ENCODE measurements at places on chromosomes 2 and 18.

DNA sequence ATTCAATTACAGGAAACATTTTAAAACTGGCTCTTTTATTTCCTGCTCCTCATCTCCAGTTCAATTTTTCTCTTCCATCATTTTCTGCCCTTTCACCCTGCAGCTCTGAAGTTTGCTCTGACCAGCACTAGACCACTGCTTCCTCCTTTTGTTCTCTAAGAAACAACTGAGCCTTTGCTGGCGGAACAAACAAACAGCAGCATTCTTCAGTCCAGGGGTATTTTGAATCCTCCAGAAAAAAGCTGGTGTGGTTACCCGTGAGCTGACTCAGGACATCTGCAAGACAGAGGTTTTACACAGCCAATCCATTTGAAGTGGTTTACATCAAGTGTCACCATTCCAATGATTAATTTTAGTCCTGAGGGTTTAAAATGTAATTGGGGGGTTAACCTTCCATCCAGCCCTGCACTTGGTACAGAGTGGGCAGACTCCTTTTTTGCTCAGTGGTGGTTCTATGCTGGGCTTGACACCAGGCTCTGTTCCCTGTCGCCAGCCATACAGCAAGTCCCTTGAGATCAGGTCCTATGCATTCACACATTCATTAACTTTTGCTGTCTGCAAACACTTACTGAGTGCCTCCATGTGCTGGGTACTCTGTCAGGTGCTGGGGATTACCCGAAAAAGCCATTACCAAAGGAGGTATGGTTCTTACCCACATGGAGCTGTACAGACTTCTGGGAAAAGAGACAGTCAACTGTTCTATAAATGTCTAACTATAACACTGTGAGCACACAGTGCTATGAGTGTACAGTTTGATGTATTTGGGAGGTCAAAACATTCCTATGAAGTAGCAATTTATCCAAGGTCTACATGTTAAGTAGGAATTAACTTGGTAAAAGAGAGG is 909.4 kb upstream of the GYPC start:
- DNase-seq: no peak

DNA sequence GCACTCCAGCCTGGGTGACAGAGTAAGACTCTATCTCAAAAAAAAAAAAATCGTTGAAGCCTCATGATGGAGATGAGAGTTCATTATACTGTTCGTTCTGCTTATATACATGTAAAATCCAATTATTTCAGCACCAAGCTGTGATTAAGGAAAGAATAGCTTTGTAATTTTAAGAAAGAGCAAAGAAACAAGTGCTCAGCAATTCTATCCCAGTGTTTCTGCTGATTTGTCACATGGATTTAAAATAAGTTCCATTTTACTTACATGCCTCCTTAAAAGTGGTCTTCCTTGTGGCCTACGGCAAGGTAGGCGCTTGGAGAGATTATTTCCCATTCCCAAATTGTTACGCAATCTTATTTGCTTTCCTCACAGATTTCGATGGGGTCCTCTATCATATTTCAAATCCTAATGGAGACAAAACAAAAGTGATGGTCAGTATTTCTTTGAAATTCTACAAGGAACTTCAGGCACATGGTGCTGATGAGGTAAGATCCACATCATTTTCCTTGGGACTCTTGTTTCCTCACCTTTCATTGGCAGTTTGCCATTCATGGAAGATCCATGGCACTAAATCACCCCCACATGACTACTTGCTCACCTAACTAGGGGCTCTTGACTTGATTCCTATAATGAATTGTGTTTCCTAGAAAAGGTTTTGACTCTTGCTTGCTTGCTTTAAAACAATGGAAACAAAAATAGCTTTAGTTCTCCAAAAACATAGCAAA is 11.5 kb downstream of the ARPC2 start:
- DNase-seq: no peak

DNA sequence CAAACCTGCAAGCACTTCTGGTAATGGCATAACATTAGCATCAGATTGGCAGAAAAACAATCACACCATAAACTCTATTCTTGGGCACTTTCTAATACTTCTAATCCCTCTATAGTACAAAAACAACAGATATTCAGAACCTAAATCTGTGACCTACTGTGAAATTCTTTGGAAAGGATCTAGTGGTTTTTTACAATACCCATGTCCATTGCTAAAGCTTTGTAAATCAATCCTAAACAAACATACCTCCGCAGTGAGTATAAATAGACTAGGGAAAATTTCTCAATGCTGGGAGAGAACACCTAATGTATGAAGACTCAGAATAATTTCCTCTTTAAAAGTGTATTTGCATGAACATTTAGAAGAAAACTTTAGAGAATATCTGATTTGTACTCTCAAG is 1098.5 kb upstream of the DDX18 start:
- DNase-seq: no peak

DNA sequence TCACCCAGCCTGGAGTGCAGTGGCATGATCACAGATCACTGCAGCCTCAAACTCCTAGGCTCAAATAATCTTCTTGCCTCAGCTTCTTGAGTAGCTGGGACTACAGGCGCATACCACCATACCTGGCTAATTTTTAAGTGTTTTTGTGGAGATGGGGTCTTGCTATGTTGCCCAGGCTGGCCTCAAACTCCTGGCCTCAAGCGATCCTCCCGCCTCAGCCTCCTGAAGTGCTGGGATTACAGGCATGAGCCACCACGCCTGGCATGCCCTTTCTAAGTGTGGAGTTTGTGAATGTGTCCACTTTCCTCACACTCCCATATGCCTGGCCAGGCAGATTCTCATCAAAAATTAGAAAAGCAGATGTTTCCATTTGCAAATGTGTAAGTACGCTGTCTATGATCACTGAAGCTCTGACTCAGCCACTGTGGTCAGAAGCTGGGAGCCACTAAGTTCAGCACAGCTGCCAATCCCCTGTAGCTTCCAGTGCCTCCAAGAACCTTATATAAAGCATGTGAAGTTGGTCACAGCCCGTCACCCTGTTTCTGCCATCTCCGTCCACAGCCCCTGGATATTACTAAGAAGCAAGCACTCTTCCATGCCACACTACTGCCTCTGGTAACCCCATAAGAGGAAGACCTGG is 155.4 kb downstream of the FAM210A start:
- no peak for DNase-seq

DNA sequence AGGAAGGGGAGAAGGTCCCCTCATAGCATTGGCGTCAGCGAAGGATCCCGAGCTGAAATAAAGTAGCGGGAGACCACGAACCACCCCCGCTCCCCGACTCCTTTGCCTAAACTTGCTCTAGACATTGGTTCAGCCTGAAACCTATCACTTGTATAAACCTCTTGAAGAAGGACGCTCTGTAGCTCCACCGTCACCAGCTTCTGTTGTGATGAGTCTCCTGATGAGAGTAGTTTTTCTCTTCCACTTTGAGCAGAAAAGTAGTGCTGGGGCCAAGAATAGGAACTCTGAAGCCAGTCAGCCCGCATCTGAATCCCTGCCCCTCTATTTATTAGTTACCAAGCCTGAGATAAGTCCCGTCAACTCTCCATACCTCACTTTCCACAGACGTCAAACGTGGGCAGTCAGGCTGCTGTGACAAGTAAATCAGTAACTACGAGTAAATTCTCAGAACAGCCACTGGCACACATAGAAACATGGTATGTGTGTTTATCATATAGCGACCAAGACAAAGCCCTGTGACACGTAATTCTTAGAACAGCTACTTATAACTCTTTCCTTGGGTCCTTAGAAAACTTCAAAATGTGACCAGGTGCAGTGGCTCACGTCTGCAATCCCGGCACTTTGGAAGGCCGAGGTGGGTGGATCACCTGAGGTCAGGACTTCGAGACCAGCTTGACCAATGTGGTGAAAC is 61.7 kb downstream of the CD226 start:
- DNase-seq: no peak

GRCh38 chr2:229980431-229981184 is 58.3 kb downstream of the FBXO36 start:
- DNase-seq: no peak

DNA sequence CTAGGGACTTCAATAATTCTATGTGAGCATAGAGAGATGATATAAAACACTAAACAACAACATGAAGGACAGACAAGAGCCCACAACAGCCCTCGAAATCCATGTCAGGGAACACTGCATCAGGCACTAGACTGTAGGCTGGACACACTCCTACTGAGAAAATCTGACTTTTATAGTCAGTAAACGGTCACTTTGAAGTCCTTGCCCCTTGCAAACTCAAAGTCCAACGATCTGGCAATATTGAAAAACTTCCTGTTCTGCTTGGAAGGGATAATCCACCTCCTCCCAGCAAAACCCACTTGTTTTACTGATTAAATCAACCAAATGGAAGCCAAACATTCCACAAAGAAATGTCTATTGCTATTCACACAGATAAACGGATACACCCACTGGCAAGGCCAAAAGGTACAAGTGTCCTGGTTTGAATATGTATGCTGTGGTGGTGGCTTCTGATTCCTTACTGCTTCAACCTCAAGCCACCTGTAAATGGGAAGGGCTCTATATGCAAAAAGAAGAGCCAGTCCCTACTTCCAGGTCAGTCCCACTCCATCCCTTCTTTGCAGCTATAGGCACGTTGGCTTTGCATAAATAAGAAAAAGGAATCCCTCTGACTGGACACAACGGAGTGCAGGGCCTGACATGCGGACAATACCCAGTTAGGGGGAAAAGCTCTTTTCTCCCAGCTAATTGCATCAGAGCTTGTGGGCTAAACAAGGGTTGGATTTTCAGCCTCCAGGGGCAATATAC is 56.6 kb downstream of the STK39 start:
- DNase-seq: no peak

DNA sequence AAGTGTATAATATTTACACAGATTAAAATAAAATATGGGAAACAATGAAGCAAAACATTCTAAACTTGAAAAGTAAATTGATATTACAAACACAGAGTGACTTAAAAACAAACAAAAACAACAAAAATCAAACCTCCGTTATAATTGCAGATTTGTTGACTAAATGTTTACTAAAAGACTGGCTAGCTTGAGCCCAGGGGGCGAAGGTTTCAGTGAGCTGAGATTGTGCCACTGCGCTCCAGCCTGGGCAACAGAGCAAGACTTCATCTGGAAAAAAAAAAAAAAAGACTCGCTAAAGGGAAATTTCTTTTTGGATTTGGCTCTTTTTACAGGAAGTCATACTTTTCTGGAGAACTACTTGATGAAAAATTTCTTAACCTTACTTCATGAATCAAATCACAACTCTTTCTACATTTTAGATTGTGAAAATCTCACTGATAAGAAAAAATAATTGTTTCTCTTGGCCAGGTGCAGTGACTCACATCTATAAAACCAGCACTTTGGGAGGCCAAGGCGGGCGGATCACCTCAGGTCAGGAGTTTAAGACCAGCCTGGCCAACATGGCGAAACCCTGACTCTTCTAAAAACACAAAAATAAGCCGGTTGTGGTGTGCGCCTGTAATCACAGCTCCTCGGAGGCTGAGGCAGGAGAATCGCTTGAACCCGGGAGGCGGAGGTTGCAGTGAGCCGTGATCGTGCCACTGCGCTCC is 9.7 kb downstream of the TFPI start:
- no peak for DNase-seq

DNA sequence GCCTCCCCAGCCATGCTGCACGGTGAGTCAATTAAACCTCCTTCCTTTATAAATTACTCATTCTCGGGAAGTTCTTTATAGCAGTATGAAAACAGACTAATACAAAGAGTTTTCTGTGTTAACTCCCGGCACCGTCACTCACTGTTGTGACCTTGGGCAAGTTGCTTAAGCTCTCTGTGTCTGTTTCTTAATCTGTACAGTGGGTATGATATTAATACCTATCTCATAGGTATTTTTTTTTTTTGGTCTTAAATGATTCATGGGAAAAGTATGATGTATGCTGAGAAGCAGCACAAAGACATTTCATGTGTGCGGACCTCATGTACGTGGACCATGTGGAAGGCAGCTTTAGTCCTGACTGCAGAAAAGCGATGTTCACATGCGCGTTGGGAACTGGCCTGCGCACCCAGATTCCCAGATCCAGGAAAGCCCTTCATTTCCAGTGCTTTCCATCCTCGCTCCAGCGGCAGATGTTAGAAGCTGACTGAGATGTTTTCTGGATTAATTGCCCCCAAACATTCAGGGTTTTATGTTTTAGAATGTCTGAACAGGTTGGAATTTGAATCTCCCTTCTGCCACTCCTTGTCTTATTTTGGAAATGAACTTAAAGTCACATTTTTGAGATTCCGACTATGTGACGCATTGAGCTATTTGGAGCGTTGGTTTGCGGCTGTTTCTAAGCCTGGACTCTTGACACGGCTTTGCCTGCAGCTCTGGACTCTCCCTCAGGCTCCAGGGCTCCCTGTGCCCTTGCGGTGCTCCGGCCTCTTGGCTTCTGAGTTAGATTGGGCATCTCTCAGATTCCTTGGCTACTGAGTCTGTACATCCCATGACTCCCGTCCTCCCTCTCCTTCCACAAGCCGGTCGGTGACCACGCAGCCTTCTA is 61.4 kb downstream of the SLC4A3 start:
- no peak for DNase-seq

DNA sequence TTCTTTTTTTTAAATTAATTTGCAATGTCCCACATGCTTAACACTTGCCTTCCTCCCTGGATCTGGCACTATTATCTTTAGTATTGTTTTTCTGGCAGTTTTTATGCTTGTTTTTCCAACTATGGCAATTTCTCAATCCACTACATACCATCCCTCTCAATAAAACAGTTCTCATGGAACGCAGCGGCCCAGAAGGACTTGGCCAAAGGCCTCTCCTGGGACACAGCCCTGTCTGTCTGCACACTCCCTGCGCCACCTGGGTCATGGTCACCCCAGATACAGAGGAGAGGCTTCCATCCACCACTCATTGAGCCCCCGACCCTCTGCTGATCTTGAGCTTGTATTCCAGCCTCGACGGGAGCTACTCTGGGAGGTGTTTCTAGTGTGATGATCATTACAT is 91.2 kb downstream of the TWIST2 start:
- no peak for DNase-seq

- DNase-seq: no peak
Observed at GRCh38 chr2:109597283-109597682, 16.5 kb downstream of the SEPTIN10 start.

DNA sequence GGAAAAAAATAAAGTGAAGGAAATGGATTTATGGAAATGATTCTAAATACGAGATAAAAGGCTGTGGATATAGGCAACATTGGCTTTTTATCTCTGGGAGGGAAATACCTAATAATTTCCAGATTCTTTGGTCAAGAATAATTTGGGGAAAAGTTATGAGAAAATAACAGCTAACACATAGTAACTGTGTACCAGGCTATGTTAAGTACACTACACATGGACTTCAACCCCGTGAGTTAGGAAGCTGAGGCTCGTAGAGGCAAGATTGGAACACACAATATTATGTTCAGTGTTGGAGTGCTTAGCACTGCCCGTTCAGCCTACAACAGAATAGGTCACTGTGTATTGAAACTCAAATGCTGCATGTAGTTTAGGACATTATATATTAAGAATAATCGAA is 34.3 kb upstream of the GPD2 start:
- DNase-seq: no peak

Measured in activated CD4-positive, CD25-positive, alpha-beta regulatory T cell treated with anti-CD3 and anti-CD28 coated beads, Interleukin-2, amount 50 U/mL, for 16 hours (primary cell).